ENCODE measurements at places on chromosomes 7 and 10. TPM values are rescaled to one million over a fixed set of nuclear protein-coding genes. Genes with fewer than 3 reads are reported as not detected.

GRCh38 chr10:125003146-125003900 lies 61.4 kb downstream of the ZRANB1 start:
- DNase-seq, result no peak

DNA sequence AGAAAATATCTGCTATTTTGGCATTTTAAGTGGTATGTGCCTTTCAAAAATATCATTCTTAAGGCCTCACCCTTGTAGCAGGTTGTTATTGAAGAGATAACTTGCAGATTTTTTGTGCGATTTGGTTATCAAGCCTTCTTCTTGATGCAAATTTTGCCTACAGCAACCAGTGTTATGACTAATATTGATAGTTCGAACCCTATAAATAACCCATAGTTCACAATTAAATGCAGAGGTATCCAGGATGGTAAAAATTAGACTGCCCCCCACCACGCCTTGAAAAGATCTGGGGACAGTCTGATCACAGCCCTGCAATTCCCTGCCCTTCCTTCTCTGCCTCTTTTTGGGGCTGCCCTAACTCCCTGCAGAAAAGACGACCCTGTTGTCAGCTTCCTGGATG lies 28.4 kb upstream of the RAPGEF5 start:
- no peak for DNase-seq

- DNase-seq, result no peak
These were observed 103.7 kb upstream of the VWC2 start for GRCh38 chr7:49669692-49670260.

DNA sequence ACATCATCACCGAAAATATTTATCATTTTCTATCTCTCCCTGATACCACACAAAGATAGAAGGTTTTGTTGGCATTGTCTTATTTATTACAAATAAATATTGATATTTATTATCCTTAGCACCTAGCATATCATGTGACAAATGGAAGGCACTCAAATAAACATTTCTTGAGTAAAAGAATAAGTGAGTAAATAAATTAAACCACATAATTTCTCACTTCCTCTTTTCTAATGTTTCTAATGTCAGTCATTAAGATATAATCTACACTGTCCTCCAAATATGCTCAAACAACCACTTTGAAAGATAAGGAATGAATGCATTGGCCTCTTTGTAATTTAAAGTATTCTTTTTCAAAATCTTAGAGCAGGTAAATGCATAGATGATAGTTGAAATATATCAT lies 1027.8 kb upstream of the LRRTM3 start:
- DNase-seq, result no peak

GRCh38 chr7:34162027-34162565 lies 256.8 kb downstream of the BMPER start:
- DNase-seq, result no peak

- no peak for DNase-seq
These were observed 248.3 kb upstream of the IGFBP3 start for GRCh38 chr7:46169384-46169755.

DNA sequence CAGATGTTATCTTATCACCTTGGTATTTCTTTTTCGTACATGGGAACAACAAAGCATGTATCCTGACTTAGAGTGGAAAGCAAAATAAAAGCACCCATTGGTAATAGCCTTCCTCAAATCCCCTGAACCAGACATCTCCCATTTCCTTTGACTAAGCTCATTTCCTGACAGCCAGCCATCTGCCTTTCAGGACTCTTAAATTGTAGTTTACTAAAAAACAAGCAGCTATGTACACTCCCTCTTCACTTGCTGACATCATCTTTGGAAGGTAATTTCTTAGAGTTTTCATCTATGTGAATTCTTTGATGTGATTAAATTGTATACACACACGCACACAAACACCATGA lies 40.7 kb downstream of the ARL4A start:
- no peak for DNase-seq

DNA sequence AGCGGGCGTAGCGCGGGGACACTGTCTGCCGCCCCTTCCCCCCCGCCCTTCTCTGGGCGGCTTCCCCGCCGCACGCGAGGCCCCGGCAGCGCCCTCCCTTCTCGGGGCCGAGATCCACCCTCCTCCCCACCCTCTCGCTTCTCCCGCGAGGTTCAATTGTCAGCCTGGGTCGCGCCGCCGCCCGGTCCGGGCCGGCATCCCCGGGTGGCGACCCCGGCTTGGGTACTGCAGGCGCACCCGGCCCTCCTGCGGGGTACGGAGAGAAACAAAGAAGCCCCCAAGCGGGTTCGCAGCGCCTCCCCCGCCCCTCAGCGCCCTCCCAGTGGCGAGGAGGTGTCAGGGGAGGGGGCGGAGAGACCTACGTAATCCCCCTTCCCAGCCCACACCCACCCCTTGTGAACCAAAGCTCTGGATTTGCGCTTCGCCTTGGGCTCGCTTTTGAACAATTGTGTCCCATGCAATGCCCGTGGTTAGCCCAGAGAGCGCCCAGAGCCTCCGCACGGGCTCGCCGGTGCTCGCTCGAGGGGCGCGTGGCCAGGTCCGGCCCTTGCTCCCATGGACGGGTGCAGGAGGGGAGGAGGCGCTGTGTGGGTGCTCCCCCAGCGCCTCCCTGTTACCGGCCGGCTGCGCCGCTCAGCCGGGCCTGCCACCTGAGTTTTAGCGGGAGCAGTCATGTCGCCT lies 634 bp downstream of the HECW1 start:
- peak; percentile 83 for DNase-seq

DNA sequence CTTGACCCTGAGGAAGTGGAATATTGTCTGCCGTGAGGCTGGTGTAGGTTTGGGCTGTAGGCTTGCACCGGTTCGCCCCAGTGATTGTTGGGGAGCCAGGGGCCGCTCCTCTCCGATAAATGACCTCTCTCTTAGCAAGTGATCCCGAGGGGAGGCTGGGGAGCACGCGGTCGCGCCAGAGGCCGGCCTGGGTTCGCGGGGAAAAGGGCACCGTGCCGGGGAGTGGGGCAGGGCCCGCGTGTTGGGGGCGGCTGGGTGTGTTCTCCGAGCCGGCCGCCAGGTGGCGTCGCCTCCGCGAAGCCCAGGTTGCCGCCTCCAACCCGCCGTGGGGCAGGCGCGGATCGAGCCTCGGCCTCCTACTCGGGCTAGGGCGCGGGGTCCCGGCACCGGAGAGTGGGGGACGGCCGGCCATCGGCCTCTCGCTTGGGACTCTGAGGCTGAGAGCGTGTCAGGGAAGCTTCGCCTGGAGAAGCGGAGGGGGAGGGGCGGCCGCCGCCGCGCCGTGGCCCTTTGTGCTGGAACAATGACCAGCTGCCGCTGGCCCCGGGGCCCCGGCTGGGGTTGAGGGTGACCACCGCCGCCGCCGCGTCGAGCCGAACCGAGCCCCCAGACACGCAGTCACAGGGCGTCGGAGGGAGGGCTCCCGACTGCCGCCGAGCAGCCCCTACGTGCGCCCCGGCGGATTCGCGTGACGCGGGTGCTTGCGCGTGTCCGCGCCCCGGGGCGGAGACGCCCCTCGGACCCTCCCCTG lies 442 bp upstream of the LZTS2 start:
- peak; percentile 93 for DNase-seq

- DNase-seq, result peak; percentile 62
These were observed 121.9 kb downstream of the MAD1L1 start for GRCh38 chr7:2110610-2111396.

The NODAL gene
- not detected for polyA plus RNA-seq

The ADIRF gene
- 897 TPM for polyA plus RNA-seq

The PNLIP gene
- polyA plus RNA-seq, result not detected

The CPA4 gene
- not detected for polyA plus RNA-seq

The ENTPD7 gene
- polyA plus RNA-seq, result 1.4 TPM

Data from kidney (tissue), 22 donors.